ENCODE measurements at places on chromosomes 3 and 15.

DNA sequence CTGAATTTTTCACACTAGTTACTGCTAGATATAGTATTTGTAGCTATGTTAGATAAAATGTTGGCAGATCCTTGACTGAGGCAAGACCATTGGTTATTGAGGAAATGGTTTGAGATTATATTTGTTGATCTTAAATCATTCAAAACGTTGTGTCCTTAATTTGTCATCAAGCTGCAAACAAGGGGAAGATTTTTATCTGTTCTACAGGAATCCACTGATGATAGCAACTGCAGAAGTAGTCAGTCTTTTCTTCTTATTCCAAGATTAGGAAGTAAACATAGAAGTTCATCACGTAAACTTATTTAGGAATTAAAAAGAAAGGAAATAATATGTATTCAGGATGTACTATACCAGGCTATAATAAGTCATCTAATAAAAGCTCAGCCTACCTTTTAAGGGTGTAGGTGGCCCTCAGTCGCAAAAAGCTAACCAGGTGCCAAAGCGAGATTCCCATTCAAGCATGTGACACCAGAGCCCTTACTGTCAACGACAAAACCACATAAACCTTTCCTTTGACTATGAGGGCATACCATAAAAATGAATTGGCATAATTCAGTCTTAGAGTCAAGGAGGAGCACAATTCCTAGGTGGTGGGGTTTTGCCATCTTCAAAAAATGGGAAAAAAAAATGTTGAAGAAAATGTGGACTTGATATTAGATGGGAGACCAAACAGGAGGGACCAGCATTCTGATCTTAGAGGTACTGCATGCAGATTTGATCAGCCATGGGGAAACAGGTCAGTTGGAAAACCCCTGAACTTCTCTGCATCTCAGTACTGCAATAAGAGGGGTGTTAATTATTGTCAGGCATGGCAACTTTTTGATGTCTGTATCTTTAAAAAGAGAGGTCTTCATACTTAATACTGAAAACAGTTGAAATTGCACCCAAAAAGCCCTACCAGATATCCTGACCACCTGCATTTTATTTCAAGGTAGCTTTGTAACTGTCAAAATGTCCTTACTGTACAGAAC, 212.5 kb upstream of the UBE2E1 start:
- no peak for DNase-seq

- no peak for DNase-seq
Observed at GRCh38 chr3:30188713-30189112, 417.7 kb upstream of the TGFBR2 start.

DNA sequence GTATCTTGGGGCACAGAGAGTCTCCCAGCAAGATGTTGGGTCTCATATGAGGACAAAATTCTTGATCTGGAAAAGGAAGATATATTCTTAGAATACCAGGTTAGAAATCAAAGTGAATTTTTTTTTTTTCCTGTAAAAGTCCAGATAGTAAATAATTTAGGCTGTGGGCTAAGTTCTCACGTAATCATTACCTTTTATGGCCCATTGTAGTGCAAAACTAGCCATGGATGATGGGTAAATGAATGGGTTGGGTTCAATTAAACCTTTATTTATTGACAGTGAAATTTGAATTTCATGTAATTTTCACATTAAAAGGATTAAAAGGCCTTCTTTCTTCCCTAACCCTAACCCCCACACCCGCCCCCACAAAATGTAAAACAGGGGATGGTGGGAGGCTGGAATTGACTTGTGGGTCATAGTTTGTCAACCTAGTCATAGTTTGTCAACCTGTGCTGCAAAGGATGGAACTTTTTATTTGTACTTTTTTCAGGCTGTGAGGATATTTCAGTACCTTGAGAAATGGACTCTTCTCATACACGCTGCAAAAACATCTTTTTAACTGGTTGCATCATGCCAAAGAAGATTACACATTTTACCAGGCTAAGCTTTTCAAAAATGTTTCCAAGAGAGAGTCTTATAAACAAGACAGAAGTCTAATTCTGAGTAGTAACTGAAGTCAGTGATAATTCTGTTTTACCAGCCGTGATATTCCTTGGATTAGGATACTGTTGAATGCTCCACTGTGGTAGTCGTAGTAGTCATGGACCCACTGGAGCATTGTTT, 138.8 kb downstream of the AKAP13 start:
- no peak for DNase-seq

DNA sequence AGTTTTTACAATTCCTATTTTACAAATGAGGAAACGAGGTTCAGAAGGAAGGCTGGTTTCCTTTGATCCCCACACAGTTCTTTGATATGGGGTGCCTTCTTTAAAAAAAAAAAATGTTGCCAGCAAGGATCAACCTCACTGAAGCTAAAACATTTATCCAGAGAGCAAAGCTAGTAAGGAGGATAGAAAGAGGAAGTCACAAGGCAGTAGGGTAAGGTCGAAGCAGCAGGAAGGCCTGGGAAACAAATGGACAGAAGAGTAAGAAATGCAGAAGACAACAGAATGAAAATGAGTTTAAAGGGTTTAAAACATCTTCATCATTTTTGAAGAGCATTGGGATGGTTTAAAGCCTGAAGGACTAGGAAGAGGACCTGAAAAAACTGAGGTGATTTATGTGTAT, 30.6 kb upstream of the CP start:
- no peak for DNase-seq

DNA sequence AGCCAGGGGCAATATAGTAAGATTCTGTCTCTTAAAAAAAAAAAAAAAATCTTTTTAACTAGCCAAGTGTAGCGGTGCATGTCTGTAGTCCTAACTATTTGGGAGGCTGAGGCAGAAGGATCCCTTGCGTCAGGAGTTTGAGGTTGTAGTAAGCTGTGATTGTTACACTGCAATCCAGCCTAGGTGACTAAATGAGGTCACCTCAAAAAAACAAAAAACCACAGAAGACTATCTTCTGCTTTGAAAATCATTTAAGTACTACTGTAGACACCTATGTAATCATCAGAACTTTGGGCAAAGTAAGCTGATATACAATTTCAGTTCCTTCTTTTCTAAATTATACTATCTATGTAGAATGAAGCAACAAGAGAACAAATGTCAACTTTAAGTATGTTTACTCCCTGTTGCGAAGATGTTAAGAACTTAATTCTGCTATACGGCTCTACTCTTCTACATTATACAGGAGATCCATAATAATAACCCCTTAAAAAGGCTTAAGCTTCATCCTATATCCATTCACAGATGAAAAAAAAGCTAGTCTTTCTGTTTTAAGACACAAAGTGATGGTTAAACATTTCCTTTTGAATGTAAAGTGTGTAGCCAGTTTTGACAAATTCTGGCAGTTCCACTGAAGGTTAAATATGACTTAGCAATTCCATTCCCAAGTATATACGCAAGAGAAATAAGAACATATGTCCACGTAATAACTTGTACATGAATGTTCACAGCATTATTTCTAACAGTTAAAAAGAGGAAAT, 15.2 kb downstream of the DAZL start:
- no peak for DNase-seq

GRCh38 chr15:55230051-55230670, 33.4 kb upstream of the RSL24D1 start:
- no peak for DNase-seq

GRCh38 chr3:135451037-135451785, 514.3 kb upstream of the PPP2R3A start:
- no peak for DNase-seq

DNA sequence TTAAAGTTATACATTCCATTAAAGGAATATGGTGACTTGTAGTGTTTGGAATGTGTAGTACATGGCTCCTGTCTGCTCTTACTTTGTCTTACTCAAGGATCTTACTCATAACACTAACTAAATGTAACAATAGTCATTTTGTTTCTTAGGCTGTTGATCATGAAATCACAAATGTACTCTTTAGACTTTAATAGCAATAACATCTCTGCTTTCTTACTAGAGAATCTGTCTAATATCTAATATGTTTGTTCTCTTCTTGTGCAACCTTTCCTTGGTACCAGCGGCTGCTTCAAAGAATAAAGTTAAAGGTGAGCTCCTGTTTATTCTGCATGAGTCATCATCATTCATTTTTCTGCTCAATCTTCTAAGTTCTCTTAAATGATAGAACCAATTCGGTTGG, 767.5 kb downstream of the CADM2 start:
- DNase-seq = no peak

DNA sequence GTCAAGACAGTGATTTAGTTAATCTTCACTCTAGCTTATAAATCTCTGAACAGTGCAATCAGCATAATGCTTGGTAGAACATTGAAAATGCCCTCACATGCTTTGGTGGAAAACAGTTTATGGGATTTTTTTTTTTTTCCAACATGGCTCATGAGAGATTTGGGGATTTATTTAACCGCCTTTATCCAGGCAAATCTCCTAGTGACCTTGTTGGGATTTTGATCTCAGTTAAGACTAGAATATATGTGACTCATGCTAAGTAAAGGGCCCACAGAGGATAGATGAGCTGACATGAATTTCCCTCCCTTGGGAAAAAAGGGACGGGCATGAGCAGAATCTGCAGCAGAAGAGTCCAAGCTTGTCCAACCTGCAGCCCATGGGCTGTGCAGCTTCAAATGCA, 18.7 kb downstream of the LRTM1 start:
- DNase-seq = no peak

DNA sequence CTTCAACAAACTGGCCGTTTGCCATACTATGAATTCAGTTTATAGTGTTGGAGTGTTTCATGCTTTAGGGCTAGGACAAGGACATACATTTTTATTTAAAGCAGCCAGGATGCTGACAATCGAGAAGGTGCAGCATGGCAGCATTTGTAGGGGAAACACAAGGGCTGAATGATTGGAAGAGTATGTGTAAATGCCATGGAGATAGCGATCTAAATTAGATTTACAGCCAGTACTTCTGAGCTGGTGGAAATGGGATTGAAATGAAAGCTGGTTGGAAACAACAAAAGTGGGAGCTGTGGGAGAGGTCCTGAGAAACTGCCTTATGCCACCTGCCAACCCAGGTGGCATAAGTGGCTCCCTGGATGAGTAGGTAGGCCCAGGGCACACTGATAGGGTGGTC, 209.9 kb upstream of the MRPL3 start:
- DNase-seq = no peak

DNA sequence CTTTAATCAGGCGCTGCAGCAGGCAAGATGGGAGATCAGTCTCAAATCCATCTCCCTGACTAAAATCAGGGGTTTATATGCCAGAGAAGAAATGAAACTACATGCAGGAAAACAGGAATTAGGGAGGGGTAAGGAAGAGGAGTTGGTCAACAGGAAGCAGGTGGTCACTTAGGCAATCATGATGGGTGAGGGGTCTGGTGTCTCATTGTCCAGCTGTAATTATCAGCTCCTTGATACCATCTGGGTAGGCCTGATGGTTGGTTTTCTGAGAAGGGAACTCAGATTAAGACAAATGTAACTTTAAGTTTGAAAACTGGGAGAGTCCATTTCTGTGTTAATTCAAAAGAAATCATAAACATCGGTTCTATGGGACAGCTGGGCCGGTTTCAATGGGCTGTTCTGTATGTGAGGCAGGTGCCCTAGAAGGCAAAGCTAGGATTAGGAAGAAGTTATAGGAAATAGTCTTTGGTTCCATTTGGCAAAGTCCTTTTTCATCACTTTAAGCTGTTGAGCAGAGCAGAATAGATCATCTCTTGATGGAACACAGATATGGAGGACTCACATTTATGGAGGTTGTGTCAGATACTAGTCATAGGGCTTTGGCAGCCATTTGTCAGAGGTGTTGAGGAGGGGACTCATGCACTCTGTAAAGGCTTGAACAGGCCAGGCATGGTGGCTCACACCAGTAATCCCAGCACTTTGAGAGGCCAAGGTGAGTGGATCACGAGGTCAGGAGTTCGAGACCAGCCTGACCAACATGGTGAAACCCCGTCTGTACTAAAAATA, 149.4 kb downstream of the VGLL4 start:
- no peak for DNase-seq

GRCh38 chr3:49351521-49352011, 6.6 kb downstream of the GPX1 start:
- no peak for DNase-seq

GRCh38 chr3:171088964-171089754, 62.6 kb upstream of the SLC2A2 start:
- no peak for DNase-seq

GRCh38 chr15:54687628-54688027, 509.1 kb downstream of the RSL24D1 start:
- DNase-seq = no peak

GRCh38 chr3:31952205-31952604, 28.9 kb downstream of the OSBPL10 start:
- no peak for DNase-seq

- DNase-seq = no peak
Observed at GRCh38 chr3:101603184-101603583, 29.2 kb downstream of the PCNP start.

- no peak for DNase-seq
Observed at GRCh38 chr15:40930430-40931299, 1.5 kb downstream of the DLL4 start.

- DNase-seq = no peak
Observed at GRCh38 chr3:149638228-149639092, 19.4 kb downstream of the WWTR1 start.

DNA sequence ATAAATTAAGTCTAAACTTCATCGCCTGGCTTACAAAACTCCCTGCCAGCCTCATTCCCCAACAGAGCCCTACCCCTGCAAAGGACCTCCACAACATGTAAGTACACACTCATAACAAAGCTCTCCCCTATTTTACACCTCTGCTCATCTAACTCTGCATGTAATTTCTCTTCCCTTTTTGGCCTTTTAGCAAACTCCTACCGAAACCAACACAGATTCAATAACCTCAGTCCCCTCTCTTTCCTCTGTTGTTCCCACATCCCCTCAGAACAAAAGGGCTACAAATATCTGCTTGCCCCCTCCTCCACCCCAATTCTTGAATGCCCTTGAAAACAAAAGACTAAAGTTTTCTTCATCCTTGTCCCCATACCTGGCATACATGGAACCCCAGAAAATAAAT, 662 bp downstream of the UBL7 start:
- no peak for DNase-seq

- no peak for DNase-seq
Observed at GRCh38 chr3:194792368-194792767, 106.7 kb downstream of the FAM43A start.

DNA sequence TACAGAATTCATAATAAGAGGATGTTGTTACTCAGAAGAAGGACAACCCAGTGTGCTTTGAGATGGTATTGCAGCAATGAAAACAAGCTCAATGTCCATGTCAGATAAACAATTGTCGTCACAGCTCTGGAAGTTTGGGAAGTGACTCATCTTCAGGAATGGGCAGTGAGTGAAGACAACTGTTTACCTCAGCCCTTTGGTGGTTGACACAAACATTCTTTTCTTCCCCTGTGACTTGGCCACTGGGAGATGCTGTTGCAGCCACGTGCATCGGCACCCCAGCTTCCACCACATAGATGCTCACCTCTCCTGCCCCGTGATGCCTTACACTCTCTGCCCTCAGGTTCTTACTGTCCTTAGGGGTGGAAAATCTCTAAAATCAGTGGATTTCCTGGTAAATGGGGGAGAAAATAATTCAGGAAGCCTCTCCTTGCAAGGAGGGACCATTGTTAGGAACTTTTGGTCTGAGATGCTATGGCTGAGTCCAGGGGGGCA, 114.1 kb upstream of the GALNT15 start:
- no peak for DNase-seq

DNA sequence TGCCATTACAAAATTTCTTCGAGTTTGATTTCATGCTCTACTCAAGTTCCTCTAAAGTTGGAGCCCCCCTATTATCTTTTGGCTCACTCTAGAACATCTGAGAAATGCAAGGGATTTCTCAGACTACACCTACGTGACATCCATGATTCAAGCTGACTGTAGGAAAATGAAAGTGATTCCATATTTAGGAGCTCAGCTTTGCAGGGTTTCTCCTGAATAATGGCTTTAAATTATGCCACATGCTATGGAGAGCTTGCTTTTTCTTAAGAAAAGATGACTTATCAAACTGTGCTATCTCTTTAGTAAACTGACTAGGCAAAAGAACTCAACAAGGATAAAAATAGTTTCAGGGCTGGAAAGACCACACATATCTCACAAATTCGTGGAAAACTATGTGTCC, 292.1 kb downstream of the LSAMP start:
- DNase-seq = no peak
